Stimulated activated CD8-positive, alpha-beta memory T cell treated with anti-CD3 and anti-CD28 coated beads, Interleukin-7, amount 100 ng/mL, for 1 hour (primary cell): ENCODE measurements at places on chromosomes 5 and 9.

GRCh38 chr5:88051148-88051547 is 217.5 kb downstream of the TMEM161B start:
- no peak for DNase-seq

GRCh38 chr5:16593628-16594027 is 23.2 kb downstream of the RETREG1 start:
- DNase-seq: no peak

DNA sequence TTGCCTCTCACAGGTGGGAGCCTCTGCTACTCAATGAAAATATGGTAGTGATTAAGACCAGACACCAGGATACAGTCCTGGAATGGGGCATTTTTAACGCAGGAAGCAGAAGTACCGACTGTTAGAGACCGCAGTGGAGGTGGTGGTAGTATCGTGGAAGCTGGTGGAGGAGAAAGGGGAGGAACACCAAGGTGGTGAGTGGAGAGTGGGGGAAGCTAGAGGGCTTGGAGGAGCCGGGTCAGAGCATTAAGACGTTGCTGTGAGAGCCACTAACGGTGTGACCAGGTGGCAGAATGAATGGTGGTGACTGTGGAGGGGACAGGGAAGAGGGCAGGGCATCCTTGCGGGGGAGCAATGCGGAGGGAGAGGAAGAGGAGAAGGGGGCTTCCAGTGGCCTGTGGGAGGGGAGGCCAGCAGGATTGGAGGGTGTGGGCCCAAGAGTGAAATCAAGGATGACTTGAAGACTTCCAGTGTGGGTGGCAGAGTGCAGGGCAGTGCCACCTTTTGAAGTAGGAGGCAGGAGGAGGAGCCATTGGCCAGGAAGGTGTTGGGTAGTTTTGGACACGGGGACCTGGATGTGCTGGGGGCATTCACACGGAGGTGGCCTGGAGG is 1.6 kb upstream of the UBAC1 start:
- DNase-seq: no peak

- no peak for DNase-seq
Observed at GRCh38 chr9:83024506-83025125, 38.3 kb downstream of the RASEF start.

GRCh38 chr9:125079931-125080330 is 63.4 kb downstream of the SCAI start:
- no peak for DNase-seq
